ENCODE measurements at places on chromosomes 13 and 19. TPM values are rescaled to one million over a fixed set of nuclear protein-coding genes. Genes with fewer than 3 reads are reported as not detected.

MYH14 gene
- 0.27 TPM for total RNA-seq

PCDH17 gene
- total RNA-seq: 2.4 TPM

ZNF98 gene
- not detected for total RNA-seq

ADM5 gene
- 0.33 TPM for total RNA-seq

KIR2DL4 gene
- not detected for total RNA-seq

MAST1 gene
- total RNA-seq: not detected

CALR3 gene
- not detected for total RNA-seq

ZNF320 gene
- 9.0 TPM for total RNA-seq

HOMER3 gene
- total RNA-seq: 101 TPM

TYROBP gene
- total RNA-seq: not detected

ONECUT3 gene
- not detected for total RNA-seq

RFPL4A gene
- not detected for total RNA-seq

ZSCAN4 gene
- not detected for total RNA-seq

SHANK1 gene
- 0.13 TPM for total RNA-seq

PCDH8 gene
- not detected for total RNA-seq

ZNF90 gene
- total RNA-seq: 3.5 TPM

MISP3 gene
- 0.05 TPM for total RNA-seq

TPRX1 gene
- not detected for total RNA-seq

TMEM59L gene
- total RNA-seq: 0.07 TPM

COX7A1 gene
- 20.4 TPM for total RNA-seq

ADAMTS10 gene
- total RNA-seq: 12.3 TPM

KASH5 gene
- total RNA-seq: not detected

DHX34 gene
- total RNA-seq: 20.4 TPM

PABPC3 gene
- 0.05 TPM for total RNA-seq

MATK gene
- not detected for total RNA-seq

CGB8 gene
- total RNA-seq: not detected

PLIN5 gene
- total RNA-seq: 0.07 TPM

ZFP14 gene
- 1.9 TPM for total RNA-seq

MADCAM1 gene
- not detected for total RNA-seq

ZNF302 gene
- 6.3 TPM for total RNA-seq

PRRG2 gene
- total RNA-seq: 1.1 TPM

DIRAS1 gene
- 0.39 TPM for total RNA-seq

TIMM13 gene
- 60.8 TPM for total RNA-seq

LHB gene
- total RNA-seq: not detected

WDR18 gene
- total RNA-seq: 80.6 TPM

MAU2 gene
- total RNA-seq: 22.1 TPM

GJB6 gene
- not detected for total RNA-seq

TEKTIP1 gene
- total RNA-seq: not detected

ZNF91 gene
- 6.6 TPM for total RNA-seq

SIGLEC5 gene
- total RNA-seq: 0.27 TPM

TGFBR3L gene
- not detected for total RNA-seq

CFAP97D2 gene
- 0.10 TPM for total RNA-seq

SERP2 gene
- total RNA-seq: 0.25 TPM

SPRY2 gene
- total RNA-seq: 41.9 TPM

NLRP11 gene
- not detected for total RNA-seq

ATCAY gene
- total RNA-seq: not detected

LRRC25 gene
- not detected for total RNA-seq

ZNF358 gene
- 26.2 TPM for total RNA-seq

ZNF441 gene
- total RNA-seq: 2.8 TPM

Measured in mammary microvascular endothelial cell (primary cell).